ENCODE measurements at places on chromosomes 16 and 17. TPM values are rescaled to one million over a fixed set of nuclear protein-coding genes. Genes with fewer than 3 reads are reported as not detected.

The C16orf54 gene
- 2.4 TPM for total RNA-seq

The CPHXL gene
- not detected for total RNA-seq

The HOXB5 gene
- total RNA-seq: not detected

The KRTAP2-1 gene
- total RNA-seq: not detected

The GPR179 gene
- total RNA-seq: 0.05 TPM

The TEX14 gene
- 0.14 TPM for total RNA-seq

The NLGN2 gene
- total RNA-seq: 0.47 TPM

The ATAD5 gene
- 0.59 TPM for total RNA-seq

The EVI2A gene
- total RNA-seq: 2.8 TPM

The ALOX15 gene
- total RNA-seq: 1.7 TPM

- H3K27me3 ChIP-seq: no peaks in the 10 kb centered on the region
- H3K4me3 ChIP-seq: no peak overlapping the region
- no peak for DNase-seq
Measured at GRCh38 chr17:32852811-32853210, 24.1 kb downstream of the MYO1D start.

- no peaks in the 10 kb centered on the region for H3K27me3 ChIP-seq
- no peaks in the 10 kb centered on the region for H3K36me3 ChIP-seq
Measured at GRCh38 chr17:43928609-43929008, 13.7 kb downstream of the PPY start.

DNA sequence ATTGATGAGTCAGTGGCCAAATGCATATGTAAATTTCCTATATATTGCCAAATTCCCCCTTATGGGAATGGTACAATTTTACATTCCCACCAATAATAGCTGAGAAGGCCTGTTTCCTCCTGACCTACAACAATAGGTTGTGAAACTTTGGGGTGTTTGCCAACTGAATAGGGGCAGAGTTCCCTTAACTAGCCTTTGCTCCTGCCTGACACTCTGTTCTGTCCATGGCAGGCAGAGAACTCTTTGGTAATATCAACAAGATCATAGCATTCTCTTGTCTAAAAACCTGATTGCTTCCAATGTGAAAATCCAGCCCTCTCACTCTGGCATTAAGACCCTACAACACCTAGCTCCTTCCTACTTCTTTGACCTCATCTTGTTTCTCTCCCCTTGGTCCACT lies 149.7 kb downstream of the HAPSTR1 start:
- H3K27ac ChIP-seq: peak overlapping the region; percentile 38
- H3K27me3 ChIP-seq: no peaks in the 10 kb centered on the region
- H3K4me3 ChIP-seq: no peak overlapping the region
- DNase-seq: no peak
- peaks cover 2% of the 10 kb centered on the region for H3K4me1 ChIP-seq
- H3K36me3 ChIP-seq: no peaks in the 10 kb centered on the region

- no peak overlapping the region for H3K27ac ChIP-seq
- no peak overlapping the region for H3K4me3 ChIP-seq
- no peak for DNase-seq
- no peaks in the 10 kb centered on the region for H3K27me3 ChIP-seq
- no peaks in the 10 kb centered on the region for H3K4me1 ChIP-seq
Measured at GRCh38 chr17:5683241-5683640, 98.9 kb upstream of the NLRP1 start.

GRCh38 chr16:84810518-84811273 lies 9.1 kb upstream of the CRISPLD2 start:
- H3K36me3 ChIP-seq: no peaks in the 10 kb centered on the region
- DNase-seq: no peak
- H3K27ac ChIP-seq: no peak overlapping the region
- no peaks in the 10 kb centered on the region for H3K27me3 ChIP-seq
- H3K4me1 ChIP-seq: no peaks in the 10 kb centered on the region
- no peak overlapping the region for H3K4me3 ChIP-seq

GRCh38 chr17:17081304-17081940 lies 39.2 kb downstream of the MPRIP start:
- H3K36me3 ChIP-seq: no peaks in the 10 kb centered on the region
- no peak overlapping the region for H3K27ac ChIP-seq
- H3K4me3 ChIP-seq: no peak overlapping the region
- DNase-seq: no peak
- H3K27me3 ChIP-seq: no peaks in the 10 kb centered on the region

DNA sequence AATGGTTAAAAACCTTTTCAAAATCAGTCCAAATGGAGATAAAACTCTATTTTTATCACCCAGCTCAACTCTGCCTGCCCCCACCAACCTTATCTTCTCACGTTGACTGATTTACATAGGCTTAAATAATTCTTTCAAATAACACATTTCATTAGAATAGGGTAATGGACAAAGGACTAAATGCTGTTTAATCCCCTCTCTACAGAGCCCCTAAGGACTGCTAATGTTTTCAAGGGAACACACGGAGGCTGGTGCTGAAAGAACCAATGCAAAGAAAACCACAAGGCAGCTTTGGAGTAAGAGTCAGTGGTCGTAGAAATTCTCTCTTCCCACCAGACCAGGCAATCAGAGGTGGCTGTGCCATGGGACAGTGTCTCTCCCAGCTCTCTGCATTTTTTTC lies 445.7 kb upstream of the MAF start:
- H3K4me1 ChIP-seq: no peaks in the 10 kb centered on the region
- no peaks in the 10 kb centered on the region for H3K27me3 ChIP-seq
- no peak overlapping the region for H3K4me3 ChIP-seq
- DNase-seq: no peak
- H3K27ac ChIP-seq: no peak overlapping the region
- no peaks in the 10 kb centered on the region for H3K36me3 ChIP-seq

DNA sequence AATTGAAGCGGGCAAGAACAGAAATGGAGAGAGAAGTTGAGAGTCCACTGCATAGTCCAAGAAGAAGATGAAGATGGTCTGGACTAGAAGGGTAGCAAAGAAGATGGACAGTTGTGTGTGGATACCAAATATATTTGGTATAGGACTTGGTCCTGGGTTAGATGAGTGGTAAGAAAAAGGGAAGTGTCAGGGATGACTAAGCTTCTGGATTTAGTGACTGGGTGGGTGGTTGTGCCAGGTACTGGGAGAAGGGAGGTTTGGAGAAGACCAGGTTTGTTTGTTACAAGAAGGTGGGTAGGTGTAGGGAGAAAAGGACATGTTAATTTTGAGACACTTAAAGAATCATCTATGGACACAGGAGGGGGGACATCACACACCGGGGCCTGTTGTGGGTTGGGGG lies 5.4 kb downstream of the VMP1 start:
- no peaks in the 10 kb centered on the region for H3K27me3 ChIP-seq
- no peak for DNase-seq
- peaks cover 2% of the 10 kb centered on the region for H3K36me3 ChIP-seq
- peaks cover 25% of the 10 kb centered on the region for H3K4me1 ChIP-seq

DNA sequence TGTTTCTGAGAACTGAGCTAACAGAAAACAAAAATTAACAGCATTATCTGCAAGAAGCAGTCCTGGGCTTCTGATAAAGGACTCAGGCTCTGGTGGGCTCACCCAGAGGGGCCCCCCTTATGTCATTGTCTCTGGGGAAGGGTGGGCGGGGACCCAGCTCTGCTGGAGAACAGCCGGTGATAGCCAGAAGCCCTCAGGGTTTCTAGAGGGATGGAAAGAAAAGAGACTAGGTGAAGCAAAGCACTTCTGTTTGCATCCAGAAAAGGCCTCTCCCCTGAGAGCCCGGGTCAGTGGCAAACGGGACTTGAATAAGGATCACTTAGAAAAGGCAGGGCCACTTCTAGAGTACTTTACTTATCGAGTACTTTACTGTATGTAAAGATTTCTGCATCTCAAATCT lies 7.0 kb upstream of the CDC42EP4 start:
- no peaks in the 10 kb centered on the region for H3K27me3 ChIP-seq
- H3K36me3 ChIP-seq: no peaks in the 10 kb centered on the region
- no peak overlapping the region for H3K27ac ChIP-seq
- DNase-seq: no peak

DNA sequence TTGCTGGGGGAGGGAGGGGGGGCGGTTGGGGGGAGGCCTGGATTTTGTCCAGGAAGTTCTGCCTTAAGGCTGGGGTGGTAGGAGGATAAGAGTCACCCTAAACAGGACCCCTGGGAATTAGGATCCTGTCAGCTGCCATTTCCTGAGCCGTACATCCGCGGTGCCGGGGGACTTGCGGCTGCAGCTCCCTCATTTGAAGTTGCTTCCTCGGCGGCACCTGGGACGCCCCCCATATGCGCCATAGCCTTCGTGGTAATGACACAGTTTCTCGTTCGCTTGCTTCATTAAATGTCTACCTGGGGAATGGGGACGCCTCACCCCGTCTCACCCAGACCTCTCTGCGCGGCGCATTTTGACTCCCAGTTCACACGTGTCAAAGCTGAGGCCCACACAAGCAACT lies 55.1 kb upstream of the PABPN1L start:
- no peaks in the 10 kb centered on the region for H3K27me3 ChIP-seq
- H3K27ac ChIP-seq: no peak overlapping the region
- H3K36me3 ChIP-seq: no peaks in the 10 kb centered on the region

DNA sequence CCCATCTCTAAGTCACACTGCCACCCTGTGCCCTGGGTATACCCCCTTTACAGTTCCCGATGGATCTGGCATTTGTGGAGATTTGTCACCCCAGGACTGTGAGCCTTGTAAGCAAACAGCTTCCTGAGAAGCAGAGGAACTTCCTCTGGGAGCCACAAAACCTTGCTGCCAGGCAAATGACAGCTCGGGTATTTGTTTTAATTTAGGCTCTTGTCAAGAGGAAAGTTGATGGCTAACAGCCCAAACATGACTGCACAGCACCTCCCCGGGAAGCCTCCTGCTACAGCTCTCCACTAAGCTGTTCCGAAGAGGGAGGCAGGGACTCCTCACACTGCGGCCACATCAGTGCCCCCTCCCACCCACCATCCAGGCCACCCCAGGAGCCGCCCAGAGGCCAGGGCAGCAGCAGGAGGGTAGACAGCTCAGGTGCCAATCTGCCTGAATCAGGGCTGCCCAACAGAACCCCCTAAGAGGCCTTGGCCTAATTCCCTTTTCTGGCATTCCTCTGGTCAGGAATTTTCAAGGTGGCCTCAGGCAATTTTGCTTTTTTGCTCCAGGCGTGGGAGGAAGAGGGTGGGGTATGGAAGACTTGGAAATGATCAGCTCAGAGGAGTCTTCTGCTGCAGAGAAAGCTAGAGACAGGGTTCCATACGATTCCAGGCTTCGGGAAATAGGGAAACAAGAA lies 2.6 kb downstream of the ABR start:
- no peaks in the 10 kb centered on the region for H3K36me3 ChIP-seq
- H3K4me1 ChIP-seq: no peaks in the 10 kb centered on the region
- peaks cover 4% of the 10 kb centered on the region for H3K27me3 ChIP-seq
- no peak for DNase-seq
- no peak overlapping the region for H3K27ac ChIP-seq
- H3K4me3 ChIP-seq: no peak overlapping the region

GRCh38 chr17:33968350-33969044 lies 286.6 kb upstream of the CCL2 start:
- no peaks in the 10 kb centered on the region for H3K4me1 ChIP-seq
- H3K27me3 ChIP-seq: peaks cover 10% of the 10 kb centered on the region
- DNase-seq: no peak
- H3K4me3 ChIP-seq: no peak overlapping the region

Measured in liver (tissue), 10 donors.